ENCODE measurements at places on chromosomes 7 and 10.

GRCh38 chr10:59087486-59087885 is 89.0 kb upstream of the PHYHIPL start:
- no peak for DNase-seq

GRCh38 chr10:3071405-3072198 is 4.3 kb downstream of the PFKP start:
- no peak for DNase-seq

DNA sequence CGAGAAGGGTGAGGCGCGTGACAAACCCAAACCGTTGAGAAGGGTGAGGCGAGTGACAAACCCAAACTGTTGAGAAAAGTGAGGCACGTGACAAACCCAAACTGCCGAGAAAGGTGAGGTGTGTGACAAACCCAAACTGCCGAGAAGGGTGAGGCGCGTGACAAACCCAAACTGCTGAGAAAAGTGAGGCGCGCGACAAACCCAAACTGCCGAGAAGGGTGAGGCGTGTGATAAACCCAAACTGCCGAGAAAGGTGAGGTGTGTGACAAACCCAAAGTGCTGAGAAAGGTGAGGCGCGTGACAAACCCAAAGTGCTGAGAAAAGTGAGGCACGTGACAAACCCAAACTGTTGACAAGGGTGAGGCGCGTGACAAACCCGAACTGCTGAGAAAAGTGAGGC is 25.0 kb downstream of the ESYT2 start:
- peak; percentile 26 for DNase-seq

DNA sequence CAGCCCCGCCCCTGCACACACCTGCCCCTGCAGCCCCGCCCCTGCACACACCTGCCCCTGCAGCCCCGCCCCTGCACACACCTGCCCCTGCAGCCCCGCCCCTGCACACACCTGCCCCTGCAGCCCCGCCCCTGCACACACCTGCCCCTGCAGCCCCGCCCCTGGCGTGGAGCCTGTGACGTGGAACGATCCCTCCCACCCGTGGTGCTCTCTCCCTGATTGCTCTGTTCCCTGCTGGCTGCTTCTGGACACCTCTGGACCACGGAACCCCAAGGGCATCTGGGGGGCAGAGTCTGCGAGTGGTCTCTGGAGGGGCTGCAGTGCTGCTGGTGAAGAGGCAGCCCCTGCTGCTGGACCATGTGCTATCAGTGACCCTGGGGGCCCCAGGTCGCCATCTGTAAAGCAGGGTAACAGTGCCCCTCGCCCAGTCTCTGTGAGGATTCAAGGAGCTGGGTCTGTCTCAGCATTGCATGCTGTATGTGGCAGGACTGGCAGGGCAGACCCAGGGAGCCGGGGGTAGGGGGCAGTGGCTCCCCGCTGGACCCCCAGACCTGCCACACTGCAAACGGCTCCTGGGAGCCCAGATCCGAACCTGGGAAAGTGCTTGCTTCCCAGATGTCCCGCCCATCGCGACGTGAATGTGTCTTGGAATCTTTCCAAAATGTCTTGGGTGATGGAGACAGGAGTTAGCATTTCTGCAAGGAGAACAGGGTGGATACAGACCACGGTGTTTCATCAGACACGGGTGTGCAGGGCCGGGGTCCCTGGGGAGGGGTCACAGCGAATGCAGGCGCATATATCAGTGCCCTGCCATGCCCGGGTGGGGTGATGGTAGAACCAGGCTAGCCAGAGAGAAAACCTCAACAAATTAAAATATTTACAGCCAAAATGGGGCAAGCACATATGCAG is 27.9 kb upstream of the NKX6-2 start:
- DNase-seq, result no peak

- DNase-seq, result no peak
These were observed 45.7 kb downstream of the ICA1 start for GRCh38 chr7:8216334-8216690.

DNA sequence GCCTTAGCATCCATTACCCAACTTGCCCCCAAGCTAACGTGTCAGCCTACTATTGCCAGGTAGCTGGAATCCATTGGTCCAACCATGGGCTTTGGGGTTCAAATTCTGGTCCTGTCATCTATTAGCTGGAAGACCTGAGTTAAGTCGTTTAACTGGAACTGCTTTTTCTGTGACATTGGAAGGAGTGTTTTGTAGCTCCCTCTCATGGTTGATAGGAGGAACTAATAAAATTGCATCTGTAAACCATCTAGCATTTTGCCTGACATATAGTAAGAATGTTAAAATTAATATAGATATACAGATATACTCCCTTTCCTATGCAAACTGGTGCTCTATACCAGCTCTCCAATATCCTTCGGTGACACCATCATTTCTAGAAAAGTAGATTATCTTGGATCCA is 23.8 kb upstream of the SLF2 start:
- DNase-seq, result no peak

- no peak for DNase-seq
These were observed 44.8 kb upstream of the KMT2E start for GRCh38 chr7:104969183-104969582.

DNA sequence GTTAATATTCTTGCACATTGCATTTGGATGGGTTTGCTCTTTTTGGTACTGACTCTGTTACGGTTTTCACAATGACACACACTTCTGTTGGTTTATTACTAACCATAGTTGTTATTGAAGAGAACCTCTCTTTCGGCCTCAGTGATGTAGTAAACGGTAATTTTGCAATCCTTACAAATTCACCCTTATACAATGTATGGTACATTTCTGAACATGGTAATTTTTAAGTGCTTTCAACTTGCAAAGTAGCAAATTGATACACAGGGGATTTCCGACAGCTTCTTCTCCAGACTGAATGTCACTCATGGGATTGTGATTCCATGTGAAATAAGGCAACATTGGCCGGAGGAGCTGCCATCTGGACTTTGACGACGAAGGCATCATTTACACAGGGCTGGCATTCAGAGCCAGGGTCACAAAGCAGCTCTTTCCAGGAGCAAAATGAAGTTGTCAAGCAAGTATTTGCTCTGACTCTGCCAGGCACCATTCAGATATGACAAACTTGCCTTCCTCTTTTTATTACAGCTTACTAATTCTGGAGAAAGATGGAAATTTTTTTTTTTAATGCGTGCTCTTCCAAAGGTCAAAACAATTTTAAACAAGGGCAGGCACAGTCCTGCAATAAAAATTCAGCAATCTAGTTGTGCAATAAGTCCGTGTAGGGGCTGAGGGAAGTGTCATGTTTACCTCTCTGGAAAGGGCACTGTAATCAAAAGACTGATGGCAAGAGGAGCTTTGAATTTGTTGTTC is 711.5 kb upstream of the C7orf33 start:
- no peak for DNase-seq

DNA sequence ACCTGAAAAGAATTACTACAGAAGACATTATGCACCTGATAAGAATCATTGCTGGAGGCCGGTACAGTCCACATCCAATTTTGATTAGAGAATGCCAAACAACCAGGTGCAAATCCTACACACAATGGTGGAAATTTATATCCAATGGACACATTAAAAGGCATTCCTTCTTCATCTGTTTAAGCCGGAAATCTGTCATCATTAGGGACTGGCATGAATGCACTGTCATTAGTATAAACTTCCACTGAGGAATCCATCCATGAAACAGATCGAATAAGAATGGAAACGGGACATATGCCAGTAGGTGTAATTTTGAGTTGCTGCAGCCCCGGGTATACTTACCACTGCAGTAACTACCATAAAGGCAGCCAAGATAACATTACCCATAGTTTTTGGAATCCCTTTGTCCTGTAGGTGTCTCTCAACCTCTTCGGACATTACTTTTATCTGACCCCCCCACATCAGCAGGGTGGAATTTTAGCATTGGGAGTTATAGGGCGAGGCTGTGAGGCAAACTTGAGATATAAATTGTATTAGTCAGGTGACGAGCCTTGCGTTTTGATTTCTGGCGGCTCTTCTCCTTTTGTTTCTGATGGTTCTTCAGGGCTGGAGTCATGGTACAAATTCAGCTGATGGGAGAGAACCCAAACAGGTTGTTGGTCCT is 36.5 kb upstream of the AKR1C2 start:
- DNase-seq, result no peak

- no peak for DNase-seq
These were observed 26.0 kb upstream of the ZNF32 start for GRCh38 chr10:43674553-43675210.

GRCh38 chr7:90404777-90405176 is 1.5 kb downstream of the CLDN12 start:
- DNase-seq, result no peak

DNA sequence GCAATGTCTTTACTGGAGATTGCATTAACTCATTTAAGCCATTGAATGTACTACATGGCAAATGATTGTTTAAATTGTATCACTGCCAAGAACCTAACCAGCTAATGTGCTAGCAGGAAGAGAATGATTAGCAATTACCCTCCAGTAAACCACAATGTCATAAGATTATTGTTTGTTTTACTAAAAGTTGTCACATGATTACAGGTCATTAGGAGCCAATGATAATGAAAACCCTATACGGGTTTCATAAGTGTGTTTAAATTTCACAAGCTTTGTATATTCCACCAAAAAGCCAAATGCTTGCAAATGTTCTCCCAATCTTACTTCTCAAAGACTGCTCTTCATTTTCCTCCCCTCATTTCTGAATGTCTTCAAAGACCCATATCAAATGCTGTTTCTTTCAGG is 76.5 kb upstream of the PPP1R3C start:
- no peak for DNase-seq

DNA sequence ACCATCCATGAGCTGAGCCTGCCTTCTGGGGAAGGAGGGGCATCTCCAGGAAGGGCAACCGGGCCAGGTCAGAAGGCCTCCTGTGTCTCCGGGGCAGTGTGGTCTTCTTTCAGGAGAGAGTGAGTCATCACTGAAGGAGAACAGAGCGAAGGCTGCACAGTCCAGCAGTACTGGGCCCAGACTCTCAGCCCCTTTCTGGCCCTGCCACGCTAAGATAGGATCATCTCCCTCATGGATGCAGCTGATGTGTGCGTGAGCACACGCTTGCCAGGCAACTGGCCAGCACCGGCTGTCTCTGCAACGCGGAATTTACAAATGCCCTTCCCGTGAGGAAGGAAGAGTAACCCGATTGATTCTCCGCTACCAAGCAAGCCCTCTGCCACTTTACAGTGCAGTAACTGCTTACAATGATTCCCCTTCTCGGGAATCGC is 328.2 kb downstream of the TNS3 start:
- no peak for DNase-seq

DNA sequence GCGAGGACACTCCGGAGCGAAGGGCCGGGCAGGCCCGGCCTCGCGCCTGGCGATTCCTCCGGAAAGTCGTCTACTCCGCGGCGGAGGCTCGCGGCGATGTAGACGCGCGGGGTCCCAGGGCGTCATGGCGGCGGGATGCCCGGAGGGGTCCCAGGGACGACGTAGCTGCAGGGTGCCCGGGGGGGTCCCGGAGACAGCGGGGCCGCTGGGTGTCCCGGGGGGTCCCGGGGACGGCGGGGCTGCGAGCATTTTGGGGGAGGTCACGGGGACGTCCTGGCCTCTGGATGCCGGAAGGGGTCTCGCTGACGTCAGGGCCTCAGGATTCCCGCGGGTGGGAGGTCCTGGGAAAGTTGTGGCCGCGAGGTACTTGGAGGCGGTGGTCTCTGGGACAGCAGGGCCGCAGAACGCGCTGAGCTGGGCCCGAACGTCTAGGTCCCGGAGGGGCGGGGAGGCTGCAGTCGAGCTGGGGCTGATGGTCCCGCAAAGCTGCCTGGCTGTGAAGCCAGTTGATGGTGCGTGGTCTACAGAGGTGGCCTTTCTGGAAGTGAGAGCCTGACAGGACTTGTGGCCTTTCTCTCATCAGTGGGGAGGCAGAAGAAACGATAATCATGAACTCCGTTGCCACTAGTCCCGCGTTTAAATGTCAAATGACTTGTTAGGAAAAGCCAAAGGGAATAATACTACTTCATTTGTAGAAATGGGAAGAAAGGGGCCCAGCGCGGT is 637 bp downstream of the HSPA14 start:
- no peak for DNase-seq

DNA sequence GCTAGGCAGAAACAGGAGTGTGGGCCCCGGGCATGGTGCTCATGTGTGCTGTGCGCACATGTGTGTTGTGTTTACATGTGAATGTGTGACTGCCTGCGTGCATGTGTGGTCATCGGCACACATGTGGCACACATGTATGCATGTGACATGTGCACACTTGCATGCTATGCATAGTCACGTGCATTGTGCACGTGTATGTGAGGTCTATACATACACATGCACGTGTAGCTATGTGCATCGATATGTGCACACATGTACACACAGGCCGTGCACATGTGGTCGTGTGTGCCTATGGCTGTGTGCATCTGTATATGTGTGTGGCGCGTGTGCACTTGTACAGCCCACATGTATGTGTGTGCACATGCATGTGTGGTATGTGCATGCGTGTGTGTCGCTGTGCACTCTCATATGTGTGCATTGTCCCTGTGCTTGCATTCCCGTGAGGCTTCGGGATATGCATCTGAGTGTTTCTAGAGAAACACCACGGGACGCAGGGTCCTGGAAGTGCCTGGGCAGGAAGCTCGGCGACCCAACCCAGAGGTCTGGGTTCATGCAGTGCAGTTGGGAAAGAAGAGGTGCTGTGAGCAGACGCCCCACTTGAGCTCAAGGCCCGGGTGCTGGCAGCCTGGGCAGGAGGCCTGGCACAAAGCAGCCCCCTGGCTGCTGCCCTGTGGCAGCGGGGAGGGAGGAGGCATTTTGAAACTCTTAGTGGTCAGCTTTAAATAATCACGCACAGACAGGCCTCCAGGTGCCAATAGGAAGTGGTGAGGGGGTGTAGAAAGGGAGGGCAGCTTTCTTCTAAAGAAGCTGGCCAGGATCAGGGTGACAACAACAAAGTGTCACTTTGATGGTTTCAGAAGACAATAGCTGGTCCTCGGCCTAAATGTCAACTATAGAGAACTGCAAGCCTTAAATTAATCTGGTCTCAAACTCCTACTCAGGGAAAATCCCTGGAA is 410.0 kb upstream of the MGMT start:
- DNase-seq, result no peak

GRCh38 chr7:158414002-158414401 is 173.6 kb downstream of the PTPRN2 start:
- no peak for DNase-seq

DNA sequence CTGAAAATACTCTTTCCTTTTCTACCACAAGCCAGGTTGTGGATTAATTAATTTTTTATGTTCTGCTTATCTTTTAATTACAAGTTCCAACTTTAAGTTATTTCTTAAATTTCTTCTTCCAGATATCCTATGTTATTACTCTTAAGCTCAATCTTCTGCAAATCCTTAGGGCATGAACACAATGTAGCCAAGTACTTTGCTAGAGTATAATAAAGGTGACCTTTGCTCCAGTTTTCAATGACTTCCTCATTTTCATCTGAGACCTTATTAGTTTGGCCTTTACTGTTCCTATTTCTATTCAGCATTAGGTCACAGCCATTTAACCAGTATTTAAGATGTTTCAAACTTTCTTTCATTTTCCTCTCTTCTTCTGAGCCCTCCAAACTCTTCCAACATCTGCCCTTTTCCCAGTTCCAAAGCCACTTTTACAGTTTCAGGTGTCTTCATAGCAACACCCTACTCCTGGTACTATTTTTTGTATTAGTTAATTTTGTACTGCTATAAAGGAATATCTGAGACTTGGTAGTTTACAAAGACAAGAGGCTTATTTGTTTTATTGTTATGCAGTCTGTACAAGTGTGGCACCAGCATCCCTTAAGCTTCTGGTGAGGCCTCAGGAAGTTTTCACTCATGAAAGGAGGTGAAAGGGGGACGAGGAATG is 886.2 kb upstream of the GHITM start:
- no peak for DNase-seq

Measured in T-helper 1 cell (primary cell).